ENCODE measurements at places on chromosomes 2 and 18.

- no peaks in the 10 kb centered on the region for H3K36me3 ChIP-seq
- DNase-seq: no peak
These were observed 61.8 kb downstream of the RNF144A start for GRCh38 chr2:6978991-6979390.

DNA sequence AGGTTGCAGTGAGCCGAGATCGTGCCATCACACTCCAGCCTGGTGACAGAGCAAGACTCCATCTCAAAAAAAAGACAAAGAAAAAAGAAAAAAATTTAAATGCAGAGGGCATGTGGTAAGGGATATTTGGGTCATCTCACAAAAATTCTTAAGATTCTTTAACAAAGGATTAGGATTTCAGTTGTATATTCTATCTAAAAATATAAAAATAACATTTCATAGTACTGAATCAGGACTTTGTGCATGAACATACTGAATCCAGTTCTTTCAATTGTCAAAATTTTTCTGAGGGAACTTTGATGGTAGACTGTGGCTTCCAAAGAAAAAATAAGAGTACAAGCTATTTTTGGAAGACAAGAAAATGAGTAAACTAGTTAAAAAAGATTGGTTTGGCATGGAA, 6.5 kb upstream of the PPP3R1 start:
- H3K27ac ChIP-seq: no peak overlapping the region
- no peaks in the 10 kb centered on the region for H3K4me1 ChIP-seq
- no peak overlapping the region for H3K4me3 ChIP-seq
- H3K27me3 ChIP-seq: no peaks in the 10 kb centered on the region
- H3K36me3 ChIP-seq: no peaks in the 10 kb centered on the region

- peak overlapping the region; percentile 79 for H3K4me3 ChIP-seq
- peaks cover 13% of the 10 kb centered on the region for H3K4me1 ChIP-seq
- no peaks in the 10 kb centered on the region for H3K27me3 ChIP-seq
- H3K36me3 ChIP-seq: no peaks in the 10 kb centered on the region
These were observed 1.3 kb downstream of the CYP27C1 start for GRCh38 chr2:127218812-127219170.

- no peaks in the 10 kb centered on the region for H3K27me3 ChIP-seq
- no peak for DNase-seq
- H3K4me3 ChIP-seq: no peak overlapping the region
- no peak overlapping the region for H3K27ac ChIP-seq
- no peaks in the 10 kb centered on the region for H3K4me1 ChIP-seq
These were observed 162.7 kb downstream of the MYO3B start for GRCh38 chr2:170340693-170341068.

DNA sequence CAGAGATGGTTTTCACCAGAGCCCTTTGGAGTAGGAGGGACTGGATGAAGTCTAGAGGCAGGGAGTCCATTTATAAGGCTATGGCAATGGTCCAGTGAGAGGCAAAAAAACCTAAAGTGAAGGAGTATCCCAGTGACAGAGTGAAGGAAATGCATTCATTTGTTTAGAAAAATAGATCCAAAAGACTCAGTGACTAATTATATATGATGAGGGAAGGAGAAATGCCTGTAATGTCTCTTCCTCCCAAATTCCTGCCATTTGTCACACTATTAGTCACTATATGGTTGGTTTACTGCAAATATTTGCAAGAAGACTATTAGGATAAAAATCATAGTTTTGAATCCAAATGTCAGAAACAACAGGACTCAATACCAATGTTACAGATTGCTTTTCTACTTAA, 104.2 kb downstream of the ZNF521 start:
- H3K4me3 ChIP-seq: no peak overlapping the region
- H3K4me1 ChIP-seq: peaks cover 7% of the 10 kb centered on the region
- H3K27ac ChIP-seq: peak overlapping the region; percentile 39

DNA sequence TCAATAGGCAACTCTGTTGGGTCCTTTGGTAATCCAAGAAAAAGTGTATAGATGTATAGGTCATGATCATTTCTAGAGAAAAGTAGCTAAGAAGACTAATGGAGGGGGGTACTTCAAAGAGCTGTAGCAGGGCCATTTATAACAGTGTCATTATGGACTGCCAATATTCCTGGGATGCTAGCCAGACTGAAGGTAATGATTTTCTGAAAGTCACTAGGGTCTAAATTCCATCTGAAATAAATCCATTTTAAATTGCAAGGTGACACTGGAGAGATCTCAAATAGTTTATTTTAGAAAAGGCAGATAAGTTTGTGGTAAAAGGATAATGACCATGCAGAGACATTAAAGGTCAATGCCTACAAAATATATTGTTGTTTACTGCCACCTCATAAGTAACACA, 4.5 kb upstream of the SPC25 start:
- no peak overlapping the region for H3K4me3 ChIP-seq
- H3K27me3 ChIP-seq: no peaks in the 10 kb centered on the region
- H3K4me1 ChIP-seq: peaks cover 3% of the 10 kb centered on the region
- no peak for DNase-seq

DNA sequence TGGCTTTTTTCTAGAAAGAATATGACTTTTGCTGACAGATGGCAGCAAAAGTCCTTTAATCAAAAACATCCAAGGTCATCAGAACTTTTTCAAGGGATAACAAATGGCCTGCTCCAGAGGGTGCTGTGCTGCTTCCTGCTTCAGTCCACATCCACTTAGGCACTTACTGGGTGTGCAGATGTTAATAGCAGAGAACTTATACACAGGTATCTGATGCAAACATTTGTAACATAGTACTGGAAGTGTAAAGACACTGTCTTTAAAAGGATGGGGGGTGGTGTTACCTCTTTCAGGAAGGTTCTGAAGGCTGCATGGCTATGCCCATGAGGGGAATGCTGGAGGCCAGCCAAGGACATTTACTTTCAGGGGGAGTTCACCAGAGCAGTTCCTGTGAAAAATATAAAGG, 5.5 kb downstream of the HOXD8 start:
- no peak for DNase-seq
- H3K27ac ChIP-seq: no peak overlapping the region
- no peaks in the 10 kb centered on the region for H3K36me3 ChIP-seq
- peak overlapping the region; percentile 86 for H3K4me3 ChIP-seq

DNA sequence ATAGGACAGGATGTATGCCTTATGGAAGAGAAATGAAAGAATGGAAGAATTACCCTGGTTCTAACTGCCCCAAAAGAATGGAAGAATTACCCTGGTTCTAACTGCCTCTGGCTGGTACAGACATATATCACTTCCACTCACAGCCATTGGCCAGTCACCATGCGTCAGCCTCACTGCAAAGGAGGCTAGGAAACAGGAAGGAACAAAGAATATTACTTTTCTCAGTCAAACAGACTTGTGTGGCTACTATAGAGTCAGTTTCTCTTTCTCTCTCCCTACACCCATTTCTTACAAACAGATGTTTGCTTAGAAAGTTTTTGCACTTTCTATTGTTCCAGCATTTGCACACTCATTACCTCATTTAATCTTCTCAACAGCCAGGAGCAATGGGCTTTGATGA, 1111.1 kb upstream of the KLHL29 start:
- H3K4me1 ChIP-seq: no peaks in the 10 kb centered on the region
- no peak for DNase-seq
- no peaks in the 10 kb centered on the region for H3K36me3 ChIP-seq
- H3K4me3 ChIP-seq: no peak overlapping the region
- H3K27me3 ChIP-seq: no peaks in the 10 kb centered on the region

- H3K4me3 ChIP-seq: no peak overlapping the region
- no peak for DNase-seq
- no peaks in the 10 kb centered on the region for H3K27me3 ChIP-seq
- no peaks in the 10 kb centered on the region for H3K36me3 ChIP-seq
- H3K4me1 ChIP-seq: no peaks in the 10 kb centered on the region
- H3K27ac ChIP-seq: no peak overlapping the region
These were observed 40.5 kb upstream of the SESTD1 start for GRCh38 chr2:179305125-179305524.

DNA sequence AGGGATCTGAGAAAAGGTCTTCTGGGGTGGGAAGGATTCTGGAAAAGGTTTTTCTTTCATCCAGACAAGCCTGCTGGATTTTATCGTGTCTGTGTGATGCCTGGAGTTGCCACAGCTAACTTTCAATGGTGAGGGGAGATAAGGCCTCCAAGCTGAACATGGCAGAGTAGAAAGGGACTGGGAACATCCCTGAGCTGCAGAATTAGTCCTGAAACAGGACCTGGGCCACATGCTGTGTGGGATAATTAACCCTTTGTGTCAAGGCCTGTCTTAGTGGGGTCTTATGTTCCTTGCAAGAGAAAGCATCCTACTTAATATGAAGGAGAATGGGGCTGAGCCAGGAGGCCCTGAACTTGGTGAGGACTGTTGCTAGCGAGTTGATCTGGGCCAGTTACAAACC, 66.4 kb downstream of the VSNL1 start:
- no peak overlapping the region for H3K4me3 ChIP-seq
- H3K27me3 ChIP-seq: no peaks in the 10 kb centered on the region
- H3K4me1 ChIP-seq: peaks cover 2% of the 10 kb centered on the region
- no peak for DNase-seq
- H3K27ac ChIP-seq: no peak overlapping the region

GRCh38 chr2:238493880-238494572, 67.3 kb downstream of the ASB1 start:
- no peaks in the 10 kb centered on the region for H3K27me3 ChIP-seq
- H3K27ac ChIP-seq: no peak overlapping the region
- H3K4me3 ChIP-seq: no peak overlapping the region
- peaks cover 10% of the 10 kb centered on the region for H3K4me1 ChIP-seq

GRCh38 chr2:98378901-98379300, 32.6 kb downstream of the CNGA3 start:
- peak; percentile 13 for DNase-seq
- no peaks in the 10 kb centered on the region for H3K36me3 ChIP-seq
